ENCODE measurements at places on chromosomes 6 and 20.

- DNase-seq, result no peak
These were observed 43.7 kb downstream of the TOP1 start for GRCh38 chr20:41072190-41072863.

- DNase-seq, result no peak
These were observed 102.0 kb downstream of the ERMARD start for GRCh38 chr6:169853196-169854082.

- DNase-seq, result no peak
These were observed 67.7 kb upstream of the PTPN1 start for GRCh38 chr20:50442512-50442911.

- no peak for DNase-seq
These were observed 81.0 kb downstream of the TMEM170B start for GRCh38 chr6:11618533-11618932.

- no peak for DNase-seq
These were observed 61.4 kb upstream of the IL20RA start for GRCh38 chr6:137106183-137106582.

DNA sequence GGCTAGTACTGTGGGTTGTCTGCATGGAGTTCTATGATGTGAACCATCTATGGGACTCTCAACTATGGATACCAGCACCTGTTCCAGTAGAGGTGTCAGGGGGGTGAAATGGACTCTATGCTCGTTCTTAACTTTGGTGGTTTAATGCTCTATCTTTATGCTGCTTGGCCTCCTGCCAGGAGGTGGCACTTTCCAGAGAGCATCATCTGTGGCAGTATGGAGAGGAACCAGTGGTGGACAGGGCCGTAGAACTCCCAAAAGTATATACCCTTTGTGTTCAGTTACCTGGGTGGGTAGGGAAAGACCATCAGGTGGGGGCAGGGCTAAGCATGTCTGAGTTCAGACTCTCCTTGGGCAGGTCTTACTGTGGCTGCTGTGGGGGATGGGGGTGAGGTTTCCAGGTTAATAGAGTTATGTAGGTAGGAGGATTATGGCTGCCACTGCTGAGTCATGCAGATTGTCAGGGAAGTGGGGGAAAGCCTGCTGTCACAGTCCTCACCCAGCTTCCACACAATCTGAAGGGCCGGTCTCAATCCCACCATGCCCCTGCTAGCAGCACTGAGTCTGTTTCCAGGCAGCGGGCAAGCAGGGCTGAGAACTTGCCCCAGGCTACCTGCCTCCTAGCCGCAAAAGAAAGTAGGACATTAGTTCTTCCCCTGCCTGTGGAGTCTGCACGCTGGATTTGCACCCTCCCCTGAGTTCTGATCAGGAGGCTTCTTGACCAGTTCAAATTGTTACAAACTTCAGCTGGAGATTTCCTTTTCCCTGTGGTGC is 284.0 kb downstream of the KCNQ5 start:
- no peak for DNase-seq

DNA sequence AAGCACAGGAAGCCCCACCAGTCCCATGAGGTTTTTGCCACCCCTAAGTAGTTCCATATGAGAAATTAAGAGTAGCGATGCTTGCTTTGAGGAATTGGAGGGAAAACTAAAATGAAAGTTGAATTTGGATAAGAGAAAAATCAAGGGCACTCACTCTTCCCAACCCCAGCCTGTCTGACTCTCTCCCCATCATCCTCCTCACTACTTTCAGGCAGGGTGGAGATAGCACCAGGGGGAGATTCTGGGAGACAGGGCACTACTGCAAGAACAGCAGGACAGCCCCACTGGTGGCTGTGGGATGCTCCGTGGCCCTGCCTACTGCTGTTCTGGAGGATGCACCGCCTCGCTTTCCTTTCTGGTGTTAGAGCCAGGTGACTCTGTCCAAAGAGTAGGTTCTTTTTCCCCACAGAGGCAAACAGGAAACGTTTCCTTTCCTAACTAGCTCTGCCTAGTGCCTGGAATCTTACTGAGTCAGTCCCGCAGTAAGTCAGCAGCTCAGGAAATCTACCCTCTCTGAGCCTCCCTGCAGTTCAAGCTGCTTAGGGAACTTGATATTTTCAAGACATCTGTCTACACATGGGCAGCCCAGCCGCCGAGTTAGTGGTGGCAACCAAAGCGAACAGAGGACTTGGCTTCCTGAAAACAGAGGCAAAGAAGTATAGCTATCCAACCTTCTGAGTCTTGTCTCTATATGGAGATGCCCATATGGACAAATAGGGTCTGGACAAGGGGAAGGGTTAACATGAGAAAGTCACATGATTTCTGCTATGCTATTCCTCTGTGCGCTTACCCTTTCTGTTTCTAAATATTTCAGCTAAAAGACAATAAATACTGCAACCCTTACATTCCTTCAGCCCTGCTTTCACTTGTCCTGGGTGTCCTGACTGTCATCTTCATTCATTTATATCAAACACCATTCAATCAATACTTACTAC is 11.4 kb downstream of the HLA-E start:
- DNase-seq, result no peak

DNA sequence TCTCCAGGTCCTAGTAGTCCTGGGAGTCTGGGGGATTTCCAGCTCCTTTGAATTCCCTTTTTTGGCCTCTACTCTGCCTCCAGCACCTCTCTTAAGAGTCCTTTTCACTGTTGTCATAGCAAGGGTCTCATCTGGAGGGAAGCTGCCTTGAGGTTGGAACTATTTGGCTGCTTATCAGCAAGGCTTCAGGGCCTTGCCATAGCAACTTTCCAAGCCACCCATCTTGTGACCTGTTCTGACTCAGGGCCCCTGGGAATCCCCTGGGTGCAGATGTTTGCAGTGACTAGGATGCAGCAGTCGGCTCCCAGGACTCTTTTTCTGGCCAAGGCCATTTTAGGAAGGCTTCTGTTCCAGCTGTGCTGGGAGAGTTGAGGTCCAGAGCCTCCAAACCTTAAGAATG is 12.4 kb downstream of the PKIG start:
- DNase-seq, result no peak

- DNase-seq, result no peak
These were observed 15.7 kb downstream of the PANK2 start for GRCh38 chr20:3904857-3905256.

DNA sequence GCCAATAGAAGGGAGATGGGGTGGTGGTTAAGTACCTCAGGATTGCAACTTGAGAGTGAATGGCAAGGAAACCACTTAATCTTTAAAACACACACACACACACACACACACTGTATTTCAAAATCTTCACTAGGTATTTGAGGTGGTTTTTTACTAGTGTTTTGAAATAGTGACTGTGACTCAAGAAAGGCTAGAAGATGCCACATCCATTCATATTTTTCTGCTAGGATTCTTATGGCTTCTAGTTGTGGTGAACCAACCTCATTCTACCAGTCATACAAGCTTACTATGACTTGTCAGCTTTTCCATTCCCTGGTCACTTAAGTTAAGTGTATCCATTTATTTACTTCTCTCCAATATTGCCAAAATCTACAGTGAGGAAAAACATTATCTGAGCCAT is 519.4 kb upstream of the JAG1 start:
- DNase-seq, result no peak

GRCh38 chr6:53441035-53441493 is 92.3 kb upstream of the ELOVL5 start:
- DNase-seq, result peak; percentile 38

- no peak for DNase-seq
These were observed 22.2 kb downstream of the FKBP1A start for GRCh38 chr20:1370548-1371110.

- no peak for DNase-seq
These were observed 6.4 kb downstream of the PLTP start for GRCh38 chr20:45905505-45906079.

DNA sequence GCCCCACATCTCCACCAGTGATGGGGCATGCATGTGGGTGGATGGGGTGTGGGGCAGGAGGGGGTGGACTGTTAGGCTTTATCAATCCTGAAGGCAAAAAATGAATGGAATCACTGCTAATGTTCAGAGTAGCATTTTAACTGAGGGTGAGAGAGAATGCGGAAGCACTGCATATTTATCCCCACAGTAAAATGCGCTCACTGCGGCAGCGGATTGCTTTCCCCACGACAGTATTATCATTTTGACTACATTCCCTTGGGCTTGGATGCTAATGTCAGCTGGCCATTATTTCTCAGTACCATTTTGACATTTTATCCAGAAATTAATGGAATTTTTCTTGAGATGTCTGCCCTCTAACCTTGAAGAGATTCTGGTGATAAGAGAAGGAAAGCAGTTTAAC is 13.4 kb downstream of the ALDH8A1 start:
- no peak for DNase-seq
